ENCODE measurements at places on chromosomes 12 and 14.

- DNase-seq, result no peak
These were observed 2.3 kb downstream of the NPAS3 start for GRCh38 chr14:32940711-32941667.

- DNase-seq, result no peak
These were observed 64.7 kb upstream of the STAC3 start for GRCh38 chr12:57315681-57316080.

GRCh38 chr12:31226639-31227038 lies 99.3 kb downstream of the SINHCAF start:
- DNase-seq, result no peak

DNA sequence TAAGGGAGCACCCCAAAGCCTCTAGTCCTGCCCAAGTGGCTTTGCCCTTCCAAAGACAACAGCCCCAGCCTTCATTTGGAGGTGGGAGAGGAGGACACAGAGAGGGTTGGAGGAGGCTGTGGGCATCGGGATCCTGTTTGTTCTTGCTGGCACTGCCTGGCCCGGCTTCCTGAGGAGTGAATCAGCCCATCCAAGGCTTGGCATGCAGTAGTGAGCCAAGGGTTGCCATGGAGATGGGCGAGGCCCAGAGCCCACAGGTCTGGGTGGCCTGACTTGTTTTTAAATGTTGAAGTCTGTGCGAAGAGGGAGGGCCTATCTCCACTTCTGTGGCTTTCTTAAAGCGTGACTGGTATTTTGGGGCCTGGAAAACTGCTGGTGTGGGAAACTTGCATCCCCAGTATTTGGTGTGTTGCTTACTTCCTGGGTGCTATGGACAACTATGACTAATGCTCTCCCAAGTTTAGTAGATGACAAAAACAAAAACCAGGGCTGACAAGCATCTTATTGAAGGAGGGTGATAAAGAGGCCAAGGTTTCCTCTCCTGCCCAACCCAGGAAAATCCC lies 15.8 kb downstream of the CD9 start:
- DNase-seq, result no peak

DNA sequence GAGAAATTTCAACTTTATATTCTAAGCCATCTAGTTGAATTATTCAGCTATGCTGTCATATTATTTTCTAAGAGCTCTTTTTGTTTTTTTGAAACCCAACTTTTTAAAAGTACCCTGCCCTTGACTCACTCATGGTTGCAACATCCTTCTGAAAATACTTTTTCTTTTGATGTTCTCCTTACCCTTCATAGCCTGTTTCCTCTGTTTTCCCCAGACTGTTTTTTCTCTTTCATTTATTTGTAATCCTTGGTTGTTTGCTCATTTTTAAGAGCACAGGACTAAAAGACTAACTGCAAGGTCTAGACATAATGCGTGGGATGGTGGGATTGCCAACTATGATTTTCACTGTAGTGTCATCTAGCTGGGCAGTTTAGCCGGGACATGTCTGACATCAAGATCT lies 21.2 kb upstream of the CDKL1 start:
- no peak for DNase-seq

- DNase-seq, result no peak
These were observed 11.2 kb upstream of the TMX1 start for GRCh38 chr14:51228890-51229289.

DNA sequence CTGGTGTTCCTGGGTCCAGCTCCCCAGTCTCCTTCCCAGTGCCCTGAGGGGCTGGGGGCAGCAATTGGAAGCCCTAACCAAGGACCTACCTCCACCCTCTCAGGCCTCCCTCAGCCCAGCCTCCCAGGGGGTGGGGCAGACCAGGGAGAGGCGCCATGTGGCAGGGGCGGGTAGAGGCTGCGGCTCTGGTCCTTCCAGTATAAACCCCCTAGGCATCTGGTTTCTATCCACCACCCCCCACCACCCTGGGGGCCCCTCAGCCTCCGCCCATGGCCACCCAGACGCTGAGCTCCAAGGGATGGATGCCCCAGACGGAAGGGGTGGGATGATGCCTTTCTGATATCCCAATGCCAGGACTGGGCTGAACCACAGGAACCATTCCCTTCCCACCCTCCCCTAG lies 2.8 kb upstream of the SP7 start:
- DNase-seq, result no peak

DNA sequence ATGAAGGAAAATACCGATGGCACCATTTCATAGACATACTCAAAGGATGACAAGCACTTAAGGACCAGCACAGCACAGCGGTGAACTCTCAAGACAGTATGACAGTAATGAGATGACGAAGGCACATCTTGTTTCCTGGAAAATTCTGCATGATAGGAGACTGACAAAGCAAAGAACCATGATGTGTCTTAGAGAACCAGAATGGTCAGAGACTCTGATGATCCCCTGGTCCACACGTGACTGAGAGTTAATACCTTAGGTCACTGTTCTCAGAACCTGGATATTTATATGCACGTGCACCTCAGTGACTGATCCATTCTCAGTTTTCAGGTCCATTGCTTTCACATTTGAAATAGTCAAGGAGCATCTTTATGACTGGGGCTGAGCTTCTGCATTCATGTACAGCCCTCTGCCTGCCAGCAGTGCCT lies 35.3 kb downstream of the PROX2 start:
- DNase-seq, result no peak

DNA sequence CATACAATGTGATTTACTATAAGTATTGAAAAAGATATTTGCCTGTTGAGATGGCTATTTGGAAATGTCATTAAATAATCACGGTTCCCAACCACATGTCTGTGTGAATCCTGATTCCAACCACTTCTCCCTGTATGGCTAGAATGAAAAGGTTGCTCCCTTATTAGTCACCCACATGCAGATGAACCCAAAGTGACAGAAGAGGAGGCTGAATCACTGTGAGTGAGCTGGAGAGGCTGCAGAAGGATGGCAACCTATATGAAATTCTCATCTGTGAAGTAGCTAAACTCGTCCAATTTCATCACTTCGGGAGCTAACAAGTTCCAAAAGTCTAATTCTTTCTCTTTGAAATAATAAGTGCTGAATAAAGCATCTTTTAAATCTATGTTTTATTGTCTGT lies 300.5 kb downstream of the PRKD1 start:
- DNase-seq, result no peak

DNA sequence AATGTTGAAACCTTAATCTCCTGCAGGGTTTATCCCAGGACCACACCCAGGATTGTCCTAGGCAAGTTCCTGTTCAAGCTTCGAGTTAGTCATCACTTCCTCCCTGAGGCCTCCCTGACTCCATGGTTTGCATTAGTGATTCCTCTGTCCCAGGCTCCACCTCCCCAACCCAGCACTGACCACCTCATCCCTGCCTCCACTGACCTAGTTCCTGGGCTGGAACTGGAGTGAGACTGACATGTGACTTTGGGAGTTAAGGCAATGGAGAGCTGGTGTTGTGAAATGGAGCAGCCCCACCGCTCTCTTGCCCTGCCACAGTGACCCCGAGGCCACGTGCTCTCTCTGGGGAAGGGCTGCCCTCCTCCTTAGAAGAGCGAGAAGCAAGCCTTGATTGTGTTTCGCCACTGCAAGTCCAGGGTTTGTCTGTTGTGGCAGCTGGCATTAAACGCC lies 15.8 kb upstream of the DTX1 start:
- no peak for DNase-seq

GRCh38 chr12:64991121-64991611 lies 129.9 kb downstream of the WIF1 start:
- no peak for DNase-seq

- DNase-seq, result no peak
These were observed 100.2 kb downstream of the NELL2 start for GRCh38 chr12:44775901-44776300.

- DNase-seq, result no peak
These were observed 161.2 kb downstream of the KCNA5 start for GRCh38 chr12:5204831-5205230.

- no peak for DNase-seq
These were observed 908.5 kb upstream of the FBXO33 start for GRCh38 chr14:40340708-40341107.

GRCh38 chr12:561908-562593 lies 101.2 kb downstream of the NINJ2 start:
- no peak for DNase-seq

DNA sequence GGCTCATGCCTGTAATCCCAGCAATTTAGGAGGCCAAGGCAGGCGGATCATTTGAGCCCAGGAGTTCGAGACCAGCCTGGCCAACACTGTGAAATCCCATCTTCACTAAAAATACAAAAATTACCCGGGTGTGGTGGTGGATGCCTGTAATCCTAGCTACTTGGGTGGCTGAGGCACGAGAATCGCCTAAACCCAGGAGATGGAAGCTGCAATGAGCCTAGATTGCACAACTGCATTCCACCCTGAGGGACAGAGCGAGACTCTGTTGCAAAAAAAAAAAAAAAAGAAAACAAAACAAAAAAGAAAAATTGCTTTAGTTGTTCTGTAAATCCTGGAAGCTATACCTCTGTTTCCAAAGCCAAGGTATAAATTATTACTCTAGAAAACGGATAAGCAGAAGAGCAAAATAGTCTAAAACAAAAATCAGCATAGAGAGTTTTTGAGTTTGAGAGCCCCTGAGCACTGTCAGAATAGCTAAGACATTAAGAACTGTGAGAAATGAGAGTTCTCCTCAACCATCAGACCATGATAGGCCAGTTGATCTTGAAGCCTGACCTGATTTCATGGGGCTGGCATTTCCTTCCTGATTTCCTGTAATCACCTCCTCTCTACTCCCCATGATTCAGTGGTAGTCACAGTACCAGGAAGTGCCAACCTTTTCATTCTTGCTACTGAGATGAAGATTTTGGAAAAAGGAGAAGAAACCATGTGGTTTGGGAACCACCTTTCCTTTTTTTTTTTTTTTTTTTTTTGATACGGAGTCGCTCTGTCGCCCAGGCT lies 31.7 kb downstream of the ATP2A2 start:
- DNase-seq, result no peak

DNA sequence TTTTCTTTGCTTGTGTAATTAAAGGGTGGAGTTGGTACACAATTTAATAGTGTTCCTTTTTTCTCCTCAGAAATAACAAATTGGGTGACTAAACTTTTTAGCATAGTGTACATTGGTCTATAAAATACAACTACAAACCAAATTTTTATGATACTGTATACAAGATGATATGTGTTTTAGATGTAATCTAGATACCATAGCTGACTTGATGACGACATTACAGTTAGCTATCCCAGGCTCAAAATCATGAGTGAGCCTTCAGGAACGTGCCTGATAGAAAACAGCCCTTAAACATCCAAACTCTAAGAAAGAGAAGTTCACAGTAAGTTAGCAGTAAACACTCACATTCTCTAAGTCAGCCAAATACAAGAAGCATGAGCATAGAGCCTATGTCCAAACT lies 99.0 kb upstream of the SSTR1 start:
- no peak for DNase-seq

Data from activated CD8-positive, alpha-beta memory T cell treated with anti-CD3 and anti-CD28 coated beads for 24 hours (primary cell).